ENCODE measurements at places on chromosomes 6 and 20. TPM values are rescaled to one million over a fixed set of nuclear protein-coding genes. Genes with fewer than 3 reads are reported as not detected.

GRCh38 chr6:126118058-126118755, 131.9 kb downstream of the TRMT11 start:
- no peak for DNase-seq

DNA sequence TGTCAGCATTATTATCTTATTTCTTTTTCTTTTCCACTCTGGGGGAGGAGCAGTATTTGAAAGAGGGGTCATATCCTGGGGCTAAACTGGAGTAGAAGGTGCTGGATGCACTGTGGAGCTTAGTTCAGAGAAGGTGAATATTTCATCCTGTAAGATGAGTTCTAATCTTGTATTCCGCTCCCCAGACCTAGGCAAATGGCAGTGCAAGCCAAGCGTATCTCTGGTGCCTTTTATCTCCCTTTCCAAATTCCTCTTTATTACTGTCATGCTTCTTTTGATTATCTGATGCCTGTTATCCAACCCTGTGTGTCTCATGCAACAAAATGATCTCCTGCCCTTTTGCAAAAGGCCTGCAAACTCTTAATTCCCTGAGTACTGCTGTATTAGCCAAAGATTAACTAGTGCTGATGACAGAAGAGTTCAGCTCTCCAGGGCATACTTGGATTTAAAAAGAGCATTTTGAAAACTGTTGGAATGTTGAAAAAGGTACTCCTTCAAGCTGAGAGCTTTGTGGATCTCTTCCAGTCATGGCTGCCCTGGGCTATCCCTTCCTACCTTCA, 138.0 kb downstream of the CARMIL1 start:
- no peak for DNase-seq

DNA sequence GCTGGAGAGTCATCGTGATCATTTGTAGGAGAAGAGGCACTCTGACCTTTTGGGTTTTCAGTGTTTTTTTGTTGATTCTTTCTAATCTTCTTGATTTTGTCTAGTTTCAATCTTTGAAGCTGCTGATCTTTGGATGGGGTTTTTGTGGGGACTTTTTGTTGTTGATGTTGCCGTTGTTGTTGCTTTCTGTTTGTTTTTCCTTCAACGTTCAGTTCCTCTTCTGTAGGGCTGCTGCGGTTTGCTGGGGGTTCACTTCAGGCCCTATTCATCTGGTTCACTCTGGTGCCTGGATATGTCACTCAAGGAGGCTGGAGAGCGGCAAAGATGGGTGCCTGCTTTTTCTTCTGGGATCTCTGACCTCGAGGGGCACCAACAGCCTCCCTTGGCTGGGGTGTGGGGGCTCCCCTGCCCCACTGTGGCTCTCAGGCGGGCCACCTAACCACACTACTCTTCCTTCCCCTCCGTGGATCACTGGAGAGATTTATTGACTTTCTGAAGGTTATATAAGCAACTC, 21.5 kb upstream of the TMEM244 start:
- DNase-seq, result no peak

GRCh38 chr20:16392346-16392745, 180.9 kb downstream of the KIF16B start:
- DNase-seq, result no peak

DNA sequence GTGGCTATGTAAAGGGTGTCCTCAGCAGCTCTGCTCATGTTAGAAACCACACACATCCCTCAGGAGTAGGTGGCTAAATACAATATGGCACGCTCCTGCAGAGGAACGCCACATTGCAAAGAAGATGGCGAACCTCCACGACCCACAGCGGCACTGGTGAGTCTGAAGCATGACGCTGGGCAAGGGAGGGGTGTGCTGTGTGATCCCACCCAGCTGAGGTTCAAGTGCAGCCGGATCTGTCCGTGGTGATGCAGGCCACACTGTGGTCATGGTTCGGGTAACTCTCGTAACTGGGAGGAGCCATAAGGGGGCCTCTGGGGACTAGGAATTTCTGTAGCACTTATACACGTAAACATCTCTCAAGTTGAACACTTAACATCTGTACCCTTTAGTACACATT, 23.4 kb upstream of the APMAP start:
- no peak for DNase-seq

DNA sequence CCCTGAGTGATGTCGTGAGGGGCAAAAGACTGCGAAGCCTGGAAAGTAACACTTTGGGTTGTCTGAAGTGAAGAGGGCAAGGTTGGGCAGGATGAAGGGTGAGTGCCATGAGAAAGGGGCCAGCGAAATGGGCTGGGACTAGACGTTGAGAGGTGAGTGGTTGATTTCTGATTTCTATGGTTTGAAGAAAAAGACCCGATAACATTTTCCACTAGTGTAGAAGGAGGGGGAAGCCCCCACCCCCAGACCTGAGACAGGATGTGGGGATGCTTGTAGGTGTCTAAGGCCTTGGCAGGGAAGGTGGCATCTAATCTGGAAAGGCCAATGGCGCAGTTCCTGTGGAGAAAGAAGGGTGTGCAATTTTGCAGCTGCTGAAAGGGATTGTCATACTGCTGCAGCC, 25.3 kb upstream of the KIF3B start:
- DNase-seq, result no peak

GRCh38 chr20:47773371-47773786, 11.9 kb downstream of the SULF2 start:
- no peak for DNase-seq

GRCh38 chr6:52303178-52303577, 18.6 kb upstream of the MCM3 start:
- DNase-seq, result no peak

GRCh38 chr6:119661078-119661477, 311.5 kb upstream of the MAN1A1 start:
- DNase-seq, result no peak

GRCh38 chr6:110357664-110358552, at the start of gene METTL24:
METTL24 (minus strand) TSS chr6:110358349; CDS start chr6:110358272, 77 bp downstream.
- DNase-seq, result peak; percentile 53

DNA sequence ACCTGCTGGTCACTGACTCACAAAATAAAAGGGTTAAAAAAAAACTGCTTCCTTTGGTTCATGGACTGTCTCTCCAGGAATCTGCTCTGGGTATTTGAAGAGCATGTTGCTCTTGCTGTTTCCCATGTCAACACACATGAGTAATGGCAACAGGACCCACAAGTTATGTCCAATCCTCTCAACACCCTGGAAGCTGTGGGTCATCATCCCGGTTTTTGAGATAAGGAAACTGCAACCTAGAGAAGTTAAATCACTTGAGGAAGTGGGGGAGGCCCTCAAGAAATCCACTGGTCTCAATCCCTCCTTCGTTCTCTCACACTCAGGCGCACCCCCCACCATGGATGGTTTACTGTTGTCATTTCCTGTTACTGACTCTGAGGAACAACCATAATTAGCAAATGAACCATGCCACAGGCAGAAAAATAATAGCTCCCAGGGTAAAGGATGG, 12.4 kb downstream of the MAP1LC3A start:
- no peak for DNase-seq

DNA sequence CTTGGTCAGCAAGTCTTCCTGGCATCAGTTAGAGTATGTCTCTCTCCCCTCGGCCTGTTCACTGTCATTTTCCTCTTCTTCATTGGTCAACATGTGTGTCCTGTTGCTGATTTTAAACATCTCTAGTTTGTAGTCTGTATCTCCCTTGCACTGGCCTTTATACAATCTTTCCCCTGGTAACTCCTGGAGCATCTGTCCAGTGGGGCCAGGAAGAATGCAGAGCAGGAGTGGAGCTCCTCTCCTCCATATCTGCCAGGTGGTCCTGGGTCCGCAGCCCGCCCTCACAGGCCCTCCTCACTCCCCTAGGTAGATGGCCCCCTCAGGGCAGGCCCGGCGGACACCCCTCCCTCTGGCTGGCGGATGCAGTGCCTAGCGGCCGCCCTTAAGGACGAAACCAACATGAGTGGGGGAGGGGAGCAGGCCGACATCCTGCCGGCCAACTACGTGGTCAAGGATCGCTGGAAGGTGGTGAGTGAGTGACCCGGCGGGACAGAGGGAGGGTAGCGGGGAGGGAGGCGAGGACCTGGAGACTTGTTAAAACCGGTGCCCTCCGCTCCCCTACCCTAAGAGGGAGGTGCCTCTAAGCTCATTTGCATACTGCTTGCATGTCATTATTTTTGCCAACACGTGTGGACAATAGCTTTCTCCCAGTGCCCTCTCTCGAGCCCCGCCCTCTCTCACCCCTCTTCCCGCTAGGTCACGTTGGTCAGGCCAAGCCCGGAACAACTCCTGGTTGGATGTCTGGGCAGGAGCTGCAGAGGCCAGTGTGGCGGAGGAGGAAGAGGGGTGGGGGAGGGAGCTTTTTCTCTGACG, 3.2 kb downstream of the TTBK1 start:
- DNase-seq, result peak; percentile 90

- DNase-seq, result no peak
Observed at GRCh38 chr6:170485159-170485558, 67.9 kb downstream of the PSMB1 start.

DNA sequence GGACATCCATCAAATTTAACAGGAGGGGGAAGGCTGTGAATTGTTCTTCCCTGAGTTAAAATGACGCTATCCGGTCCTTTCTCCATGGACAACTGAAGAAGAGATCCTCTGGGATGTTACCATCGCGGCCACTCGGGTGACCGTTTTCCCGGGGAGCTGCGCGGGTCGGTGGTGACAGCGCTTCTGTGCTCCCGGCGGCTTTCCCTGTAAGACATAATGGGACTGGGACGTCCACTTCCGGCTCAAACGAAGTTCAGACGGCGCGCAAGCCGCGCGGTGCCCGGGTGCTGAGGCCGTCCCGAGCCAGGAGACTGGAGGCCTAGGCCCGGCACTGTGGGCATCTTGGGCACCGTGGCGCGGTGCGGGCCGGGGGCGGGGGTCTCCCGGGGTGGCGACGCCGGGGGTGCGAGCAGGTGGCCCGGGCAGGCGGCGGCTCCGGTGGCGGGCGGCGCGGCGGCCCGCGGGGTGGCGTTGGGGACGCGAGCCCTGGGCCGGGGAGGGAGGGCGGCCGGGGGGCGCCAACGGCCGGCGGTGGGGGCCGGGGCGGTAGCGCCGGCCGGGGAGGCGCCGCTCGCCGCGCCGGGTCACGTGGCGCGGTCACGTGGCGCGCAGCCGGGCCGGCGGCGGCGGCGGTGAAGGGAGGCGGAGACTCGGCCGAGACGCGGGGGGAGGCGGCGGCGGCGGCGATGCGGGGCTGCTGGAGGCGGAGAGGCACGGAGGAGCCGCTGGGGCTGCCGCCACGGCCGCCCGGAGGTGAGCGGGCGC, 63.6 kb downstream of the GTF2H5 start:
- DNase-seq, result peak; percentile 71

DNA sequence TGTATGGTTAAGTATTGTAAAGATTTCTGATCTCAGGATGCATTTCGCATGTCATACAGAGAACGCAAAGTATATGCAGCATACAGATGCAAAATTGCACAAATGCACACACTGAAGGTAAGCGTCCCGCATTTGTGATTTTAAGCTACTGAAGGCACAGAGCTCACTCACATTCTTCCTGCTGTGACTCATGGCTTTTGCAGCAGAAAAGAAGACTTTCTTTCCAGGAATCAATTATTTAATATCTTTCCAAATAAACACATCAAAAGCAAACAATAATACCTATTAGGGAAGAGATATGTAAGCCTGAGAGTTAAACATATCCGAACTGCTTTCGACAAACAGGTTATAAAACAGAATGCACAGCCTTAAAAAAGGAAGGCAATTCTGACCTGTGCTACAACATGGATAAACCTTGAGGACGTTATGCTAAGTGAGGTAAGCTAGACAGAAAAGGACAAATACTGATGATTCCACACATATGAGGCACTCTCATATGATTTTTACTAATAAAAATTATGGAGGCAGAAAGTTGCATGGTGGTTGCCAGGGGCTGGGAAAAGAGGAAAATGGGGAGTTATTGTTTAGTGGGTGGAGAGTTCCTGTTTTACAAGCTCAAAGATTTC, 109.0 kb downstream of the TFAP2A start:
- DNase-seq, result no peak

GRCh38 chr6:53728570-53729194, 63.1 kb upstream of the KLHL31 start:
- peak; percentile 56 for DNase-seq

GRCh38 chr6:25868436-25869183, 5.4 kb downstream of the SLC17A3 start:
- no peak for DNase-seq

DNA sequence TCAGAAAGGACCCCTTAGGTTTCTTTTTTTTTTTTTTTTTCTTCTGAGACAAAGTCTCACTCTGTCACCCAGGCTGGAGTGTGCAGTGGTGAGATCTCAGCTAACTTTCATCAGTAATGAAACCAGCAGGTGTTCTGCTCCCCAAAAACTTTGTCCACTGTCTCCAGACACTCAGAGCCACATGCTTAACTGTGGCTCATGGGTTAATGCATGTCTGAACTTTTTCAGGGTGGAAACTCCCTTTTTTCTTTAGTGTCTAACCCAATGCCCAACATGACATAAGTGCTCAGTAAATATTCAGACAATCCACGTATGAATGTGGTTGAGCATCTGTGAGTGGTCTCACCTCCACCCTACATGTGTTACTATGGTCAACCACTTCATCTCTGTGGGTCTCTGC, 45.4 kb downstream of the MYB start:
- DNase-seq, result no peak

DNA sequence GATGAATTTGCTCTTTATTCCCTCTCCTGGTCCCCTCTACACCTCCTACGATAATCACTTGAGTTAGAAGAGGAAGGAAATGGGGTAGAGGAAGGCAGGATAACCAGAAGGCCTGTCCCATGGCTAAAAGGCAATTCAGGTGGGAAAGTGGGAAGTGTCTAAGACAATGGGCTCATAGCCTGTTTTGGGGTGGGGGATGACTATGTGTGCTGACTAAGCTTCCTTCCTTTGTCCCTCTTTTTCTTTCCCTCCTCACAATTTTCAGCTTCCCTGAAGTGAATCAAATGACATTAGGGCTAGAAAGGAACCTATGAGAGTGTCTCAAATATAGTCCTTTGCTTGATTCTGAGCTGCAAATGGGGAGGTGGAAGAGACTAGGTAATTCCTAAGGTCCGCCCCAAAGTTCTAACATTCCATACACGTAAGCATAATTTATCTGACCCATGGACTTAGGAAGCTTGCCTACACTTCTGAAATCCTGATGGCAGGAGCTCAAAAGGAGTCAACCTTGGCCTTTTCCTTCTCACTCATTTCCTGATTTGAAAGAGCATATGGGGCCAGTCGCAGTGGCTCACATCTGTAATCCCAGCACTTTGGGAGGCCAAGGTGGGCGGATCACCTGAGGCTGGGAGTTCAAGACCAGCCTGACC, 24.3 kb downstream of the EDEM2 start:
- no peak for DNase-seq

SIRPB2 gene
- total RNA-seq, result not detected

HDGFL1 gene
- not detected for total RNA-seq

OPN5 gene
- not detected for total RNA-seq

MACROD2 gene
- 3.5 TPM for total RNA-seq

ADAT2 gene
- total RNA-seq, result 13.3 TPM

KCNK15 gene
- 0.37 TPM for total RNA-seq

SNX9 gene
- total RNA-seq, result 35.0 TPM

TNFRSF6B gene
- not detected for total RNA-seq

PRL gene
- not detected for total RNA-seq

TREML1 gene
- not detected for total RNA-seq

CTNNBL1 gene
- total RNA-seq, result 64.4 TPM

All from WTC11 (cell line).